Osteocyte (in vitro differentiated cells): ENCODE measurements at places on chromosomes 7 and 10. TPM values are rescaled to one million over a fixed set of nuclear protein-coding genes. Genes with fewer than 3 reads are reported as not detected.

SEMA3C gene
- 74.1 and 77.5 TPM in 2 replicates for total RNA-seq

HOXA3 gene
- total RNA-seq, result not detected in 2 replicates

DNA sequence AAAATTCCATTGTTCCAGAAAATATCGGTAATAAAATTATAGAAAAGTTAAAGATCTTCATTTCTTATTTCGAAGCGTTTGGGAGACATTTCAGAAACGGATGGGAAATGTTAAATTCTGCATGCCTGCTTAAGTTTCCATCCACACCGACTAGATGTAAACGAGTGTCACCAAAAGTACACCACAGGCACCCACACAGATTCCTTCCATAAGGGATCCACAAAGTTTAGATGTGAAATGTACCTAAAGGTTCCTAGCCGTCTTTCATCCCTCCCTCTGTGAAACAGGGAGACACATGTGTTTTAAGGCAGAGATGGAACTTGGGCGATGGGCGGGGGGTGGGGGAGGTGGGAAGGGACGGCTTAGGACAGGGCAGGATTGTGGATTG, 621 bp upstream of the CAV1 start:
- DNase-seq, result no peak

- no peak for DNase-seq
These were observed 37.6 kb downstream of the KCNH2 start for GRCh38 chr7:150940431-150941102.

DNA sequence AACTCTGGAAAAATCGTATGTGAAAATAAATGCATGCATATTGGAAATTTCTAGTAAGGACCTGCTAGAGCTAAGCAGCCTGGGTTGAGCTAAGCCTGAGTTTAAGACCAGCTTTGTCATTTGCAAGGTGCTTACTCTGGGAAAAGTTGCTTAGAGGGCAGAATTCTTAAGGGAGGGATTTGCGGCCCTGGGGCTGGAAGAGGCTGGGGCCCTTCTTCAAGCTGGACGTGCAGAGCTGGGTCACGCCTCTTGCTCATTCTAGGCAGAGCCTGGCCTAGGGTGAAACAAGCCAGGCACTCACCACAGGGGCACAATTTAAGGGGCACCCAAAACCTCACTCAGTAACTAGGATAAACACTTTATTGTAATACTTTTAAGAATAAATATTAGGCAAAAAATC, 137.2 kb downstream of the ARHGAP22 start:
- DNase-seq, result no peak
